ENCODE measurements at places on chromosomes 13 and 19.

DNA sequence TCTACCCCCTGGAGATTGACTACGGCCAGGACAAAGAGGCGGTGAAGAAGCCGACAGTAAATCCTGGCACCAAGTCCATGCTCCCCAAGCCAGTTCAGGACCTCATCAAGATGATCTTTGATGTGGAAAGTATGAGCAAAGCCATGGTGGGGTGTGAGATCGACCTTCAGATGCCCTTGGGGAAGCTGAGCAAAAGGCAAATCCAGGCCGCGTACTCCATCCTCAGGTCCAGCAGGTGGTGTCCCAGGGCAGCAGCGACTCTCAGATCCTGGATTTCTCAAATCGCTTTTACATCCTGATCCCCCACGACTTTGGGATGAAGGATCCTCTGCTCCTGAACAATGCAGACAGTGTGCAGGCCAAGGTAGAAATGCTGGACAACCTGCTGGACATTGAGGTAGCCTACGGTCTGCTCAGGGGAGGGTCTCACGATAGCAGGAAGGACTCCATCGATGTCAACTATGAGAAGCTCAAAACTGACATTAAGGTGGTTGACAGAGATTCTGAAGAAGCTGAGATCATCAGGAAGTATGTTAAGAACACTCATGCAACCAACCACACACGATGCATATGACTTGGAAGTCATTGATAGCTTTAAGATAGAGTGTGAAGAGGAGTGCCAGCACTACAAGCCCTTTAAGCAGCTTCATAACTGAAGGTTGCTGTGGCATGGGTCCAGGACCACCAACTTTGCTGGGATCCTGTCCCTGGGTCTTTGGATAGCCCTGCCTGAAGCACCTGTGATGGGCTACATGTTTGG is 24.0 kb upstream of the ANKRD10 start:
- DNase-seq: no peak

- DNase-seq: no peak
Observed at GRCh38 chr13:97116754-97117153, 105.4 kb upstream of the MBNL2 start.

DNA sequence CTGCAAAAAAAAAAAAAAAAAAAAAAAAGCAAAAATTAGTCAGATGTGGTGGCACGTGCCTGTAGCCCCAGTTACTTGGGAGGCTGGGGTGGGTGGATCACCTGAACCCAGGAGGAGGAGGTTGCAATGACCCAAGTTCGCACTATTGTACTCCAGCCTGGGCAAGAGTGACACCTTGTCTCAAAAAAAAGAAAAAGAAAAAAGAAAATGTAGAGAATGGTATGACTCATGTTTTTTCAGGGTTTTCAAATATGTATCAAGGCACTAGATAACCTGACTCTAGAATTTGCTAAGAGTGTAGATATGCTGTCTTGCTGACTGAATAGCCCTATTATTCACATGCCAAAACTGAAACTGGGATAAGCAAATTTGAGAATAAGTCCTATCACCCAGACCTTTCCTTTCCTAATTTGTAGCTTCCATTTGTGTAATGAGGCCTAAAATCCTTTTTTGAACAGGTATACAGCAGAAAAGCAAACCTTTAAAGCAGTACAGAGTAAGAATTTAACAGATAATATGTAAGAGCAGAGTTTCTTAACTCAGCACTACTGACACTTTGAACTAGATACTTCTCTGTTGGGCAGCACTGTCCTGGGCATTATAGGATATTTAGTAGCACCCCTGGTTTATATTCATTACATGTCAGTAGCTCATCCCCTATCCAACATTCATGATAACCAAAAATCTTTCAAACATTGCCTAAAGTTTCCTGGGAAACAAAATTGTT is 108.6 kb downstream of the ELF1 start:
- DNase-seq: no peak

DNA sequence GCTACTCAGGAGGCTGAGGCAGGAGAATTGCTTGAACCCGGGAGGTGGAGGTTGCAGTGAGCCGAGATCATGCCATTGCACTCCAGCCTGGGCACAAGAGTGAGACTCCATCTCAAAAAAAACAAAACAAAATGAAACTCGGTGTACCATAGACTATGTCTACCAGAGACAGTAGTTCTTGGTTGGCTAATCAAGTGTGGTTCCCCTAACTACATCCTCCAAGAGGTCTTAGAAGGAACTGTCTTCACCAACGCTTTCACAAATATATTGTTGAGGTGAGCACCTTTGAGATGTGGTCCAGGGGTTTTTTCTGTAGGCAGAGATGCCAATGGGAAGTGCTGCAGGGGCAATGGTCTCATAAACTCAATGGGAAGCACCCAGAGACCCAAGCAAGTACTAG is 48.0 kb downstream of the RFC3 start:
- no peak for DNase-seq

All from suppressor macrophage treated with lipopolysaccharide for 4 hours (primary cell).